Activated T-cell treated with anti-CD3 and anti-CD28 coated beads for 48 hours (primary cell): ENCODE measurements at places on chromosomes 2 and 18.

DNA sequence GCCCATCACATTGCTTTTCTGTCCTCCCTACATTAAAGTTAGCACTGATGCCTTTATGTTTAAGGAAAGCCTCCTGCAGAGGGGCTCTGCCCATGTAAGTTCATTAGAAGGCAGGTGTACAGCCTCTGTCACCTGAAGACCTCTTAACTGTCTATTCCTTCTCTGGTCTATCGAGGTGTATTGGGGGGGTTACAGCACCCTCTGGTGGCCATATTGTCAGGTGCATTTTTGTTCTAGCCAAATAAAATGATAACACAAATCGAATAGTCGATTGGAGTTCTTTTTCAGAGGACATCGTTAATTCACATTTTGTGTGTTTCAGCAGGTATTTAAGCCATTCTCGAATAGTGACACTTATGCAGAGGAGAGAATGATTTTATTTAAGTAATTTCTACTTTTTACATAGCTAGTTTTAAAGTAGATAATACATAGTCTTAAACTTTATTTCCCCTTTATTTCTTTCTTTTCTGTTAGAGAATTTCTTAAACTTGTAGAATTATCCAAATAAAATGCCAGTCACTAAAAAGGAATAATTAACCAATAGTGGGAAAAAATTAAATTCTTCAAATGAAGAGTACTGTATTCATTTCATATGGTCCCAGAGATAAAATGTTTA lies 136.8 kb downstream of the NEDD4L start:
- peak; percentile 28 for DNase-seq

- DNase-seq = no peak
These were observed 41.3 kb upstream of the ITM2C start for GRCh38 chr2:230823264-230823964.

DNA sequence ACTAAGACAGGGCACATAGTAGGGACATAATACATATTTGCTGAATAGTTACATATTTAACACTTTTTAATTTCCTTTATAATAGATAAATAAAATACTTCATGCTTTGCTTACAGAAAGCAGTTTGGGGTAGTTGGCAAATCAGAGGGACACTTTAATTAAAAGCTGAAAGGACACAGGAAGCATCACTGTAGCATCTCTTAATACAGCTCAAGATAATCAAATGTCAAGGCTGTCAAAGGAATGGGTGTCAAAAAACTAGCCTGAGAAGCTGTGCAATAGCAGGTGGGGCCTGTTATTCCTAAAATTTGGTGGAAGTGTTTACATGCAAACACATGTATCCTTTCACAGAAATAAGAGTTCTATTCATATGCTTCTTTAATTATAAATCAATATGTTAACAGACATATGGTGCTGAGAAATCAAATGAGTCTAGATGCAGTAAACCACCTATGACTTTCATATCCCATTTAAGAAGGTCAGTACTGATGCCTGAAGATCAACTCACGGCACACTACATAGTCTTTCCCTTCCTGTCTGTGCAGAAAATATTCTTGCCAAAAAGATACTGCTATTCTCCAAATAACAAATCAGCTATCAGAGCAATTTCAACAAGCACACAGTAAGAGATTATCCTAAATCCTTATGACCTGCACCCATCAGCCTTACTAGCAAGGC lies 174.6 kb downstream of the STK39 start:
- DNase-seq = no peak

GRCh38 chr2:189092936-189093335 lies 86.6 kb downstream of the COL5A2 start:
- DNase-seq = no peak

DNA sequence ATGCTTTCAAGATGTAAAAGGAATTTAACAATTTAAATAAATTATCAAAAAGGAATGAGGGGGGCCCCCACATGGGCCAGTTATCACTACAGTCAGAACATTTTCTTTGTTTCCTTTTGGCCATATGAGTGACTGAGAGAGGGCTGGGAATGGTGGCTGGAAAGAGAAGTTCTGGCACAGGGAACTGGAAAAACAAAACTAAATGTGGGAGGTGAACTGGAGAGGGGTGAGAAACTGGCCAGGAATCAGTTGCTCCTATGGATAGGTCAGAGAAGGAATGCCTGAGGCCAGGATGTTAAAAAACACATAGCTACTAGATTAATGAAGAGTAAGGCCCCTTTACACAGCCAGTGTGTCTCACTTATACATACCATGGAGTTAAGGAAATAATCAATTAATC lies 121.0 kb downstream of the RBMS1 start:
- DNase-seq = no peak

GRCh38 chr18:67243799-67244587 lies 272.5 kb downstream of the DSEL start:
- DNase-seq = no peak

- no peak for DNase-seq
These were observed 300.8 kb downstream of the BCL11A start for GRCh38 chr2:60252581-60253150.

GRCh38 chr2:68980956-68981355 lies 6.5 kb downstream of the GKN1 start:
- DNase-seq = no peak

DNA sequence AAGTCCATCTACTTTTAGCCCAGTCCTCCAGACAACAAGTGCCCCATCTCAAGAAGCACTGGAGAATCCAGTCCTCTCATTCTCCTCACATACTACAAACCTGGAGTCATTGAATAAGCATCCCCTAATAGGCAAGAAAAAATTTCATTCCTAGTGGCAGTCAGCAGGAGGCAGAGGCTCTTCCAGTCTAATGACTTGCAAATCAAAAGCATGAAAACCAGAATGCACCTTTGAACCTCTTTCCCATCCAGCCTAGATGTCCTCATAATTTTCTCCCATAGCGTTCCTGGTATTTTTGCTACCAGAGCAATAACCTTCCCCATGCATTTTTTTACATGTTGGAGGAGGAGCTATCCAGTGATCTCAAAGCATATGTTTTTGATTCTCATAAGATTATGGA lies 252.6 kb downstream of the TTC32 start:
- DNase-seq = no peak

GRCh38 chr2:116094196-116094595 lies 1651.8 kb downstream of the DPP10 start:
- no peak for DNase-seq

GRCh38 chr2:31217465-31218200 lies at the start of gene CAPN14:
Gene CAPN14 (minus strand): TSS chr2:31217515. CDS start chr2:31205447, 12,068 bp downstream.
- DNase-seq = no peak

- no peak for DNase-seq
These were observed 1287.3 kb downstream of the CNTNAP5 start for GRCh38 chr2:125312342-125312741.

GRCh38 chr2:19178175-19178574 lies 180.2 kb downstream of the OSR1 start:
- no peak for DNase-seq

DNA sequence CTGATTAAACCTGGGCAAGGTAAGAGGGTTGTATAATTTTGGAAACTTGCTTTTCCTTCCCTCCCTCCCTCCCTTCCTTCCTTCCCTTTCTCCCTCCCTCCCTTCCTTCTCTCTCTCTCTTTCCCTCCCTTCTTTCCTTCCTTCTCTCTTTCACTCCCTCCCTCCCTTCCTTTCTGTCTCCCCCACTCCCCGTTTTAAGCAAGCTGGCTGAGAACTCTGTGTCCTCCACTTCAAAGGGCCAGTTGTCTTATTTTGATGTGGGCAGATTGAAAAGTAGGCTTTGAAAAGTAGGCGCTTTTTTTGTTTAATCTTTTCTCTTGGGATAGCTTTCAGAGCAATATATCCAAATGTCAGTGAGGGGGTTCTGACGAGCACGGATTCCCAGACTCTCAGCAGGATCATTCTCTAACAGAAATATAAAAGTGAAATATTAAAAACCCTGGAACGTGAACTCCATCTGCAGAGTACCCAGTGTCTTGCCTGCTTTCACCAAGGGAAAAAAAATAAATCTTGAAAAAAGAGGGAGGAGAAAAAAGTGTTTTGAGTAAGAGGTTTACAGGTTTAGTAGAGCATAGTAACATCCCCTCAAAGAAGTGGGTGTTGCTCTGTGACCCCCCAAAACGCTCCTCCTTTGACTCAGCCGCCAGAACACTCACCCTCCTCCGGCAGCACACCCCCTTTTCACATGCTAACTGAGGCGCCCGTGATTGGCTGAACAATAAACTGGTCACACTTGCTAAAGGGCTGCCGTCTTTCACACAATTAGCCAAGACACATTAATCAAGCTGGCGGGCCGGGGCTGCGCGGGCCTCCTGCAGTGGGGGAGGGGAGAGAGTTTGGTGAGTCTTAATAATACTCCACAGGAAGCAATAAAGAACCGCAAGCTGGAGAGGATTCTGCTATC lies 52.2 kb downstream of the CDK15 start:
- DNase-seq = peak; percentile 29

DNA sequence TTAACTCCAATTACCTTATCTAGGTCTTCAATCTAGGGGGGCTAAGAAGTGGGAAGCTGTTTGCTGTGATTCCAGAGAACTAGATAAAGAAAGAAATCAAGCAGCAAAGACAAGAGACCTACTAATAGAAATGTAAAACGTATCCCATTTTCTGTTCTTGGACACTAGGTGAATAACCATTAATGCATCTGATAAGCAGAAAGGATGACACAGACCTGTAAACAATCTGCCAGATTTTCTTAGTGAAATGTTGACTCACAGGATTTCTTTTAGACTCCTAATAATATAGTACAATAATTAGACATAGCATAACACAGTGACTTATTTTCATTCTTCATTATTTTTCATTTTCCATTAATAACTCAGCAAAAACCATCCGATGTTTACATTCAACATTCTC lies 1.3 kb downstream of the WDR35 start:
- no peak for DNase-seq

DNA sequence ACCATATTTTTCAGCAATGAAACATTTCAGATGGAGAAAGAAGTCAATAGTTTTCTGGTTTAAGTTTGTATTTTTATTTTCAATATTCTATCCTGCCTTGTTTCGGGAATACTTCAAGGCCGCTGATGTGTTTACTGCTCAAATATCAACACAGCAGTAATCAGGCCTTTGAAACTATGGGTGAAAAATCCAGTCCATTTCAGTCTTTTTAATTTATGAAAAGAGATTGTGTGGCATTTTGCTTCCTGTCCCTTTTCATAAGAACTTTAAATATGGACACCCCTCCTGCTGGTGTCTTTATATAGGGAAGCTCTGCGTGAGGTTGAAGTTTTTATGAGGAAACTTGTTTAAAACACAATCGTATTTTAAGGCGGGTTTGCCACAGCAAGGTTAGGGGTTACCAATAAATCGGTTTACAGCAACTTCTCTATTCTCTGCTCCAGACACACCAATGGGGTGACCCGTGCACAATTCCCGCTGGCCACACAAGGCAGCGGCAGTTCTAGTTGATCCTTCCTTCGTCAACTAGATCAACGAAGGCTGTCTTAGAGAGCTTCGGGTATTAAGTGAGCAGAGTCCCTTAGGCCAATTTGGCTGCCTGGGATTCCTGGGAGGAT lies 1.2 kb upstream of the TANC1 start:
- DNase-seq = no peak

- DNase-seq = no peak
These were observed 155.7 kb downstream of the TNS1 start for GRCh38 chr2:217847115-217847514.

GRCh38 chr2:179954026-179954425 lies 53.1 kb downstream of the CWC22 start:
- no peak for DNase-seq

DNA sequence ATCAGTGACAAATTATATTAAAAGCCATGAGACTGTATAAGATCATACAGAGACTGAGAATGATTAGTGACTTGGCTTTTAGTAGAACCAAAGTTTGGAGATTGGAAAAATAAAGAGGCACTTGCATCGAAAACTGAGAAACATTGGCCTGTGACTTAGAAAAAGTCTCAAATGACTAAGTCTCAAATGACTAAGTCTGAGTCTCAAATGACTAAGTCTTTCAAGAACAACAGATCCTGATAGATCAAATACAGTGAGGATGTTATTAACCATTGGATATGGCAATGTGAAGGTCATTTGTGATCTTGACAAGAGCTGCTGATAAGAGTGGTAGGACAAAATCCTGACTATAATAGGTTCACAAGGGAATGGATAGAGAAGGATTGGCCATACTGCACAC lies 135.5 kb upstream of the FANCL start:
- DNase-seq = no peak

DNA sequence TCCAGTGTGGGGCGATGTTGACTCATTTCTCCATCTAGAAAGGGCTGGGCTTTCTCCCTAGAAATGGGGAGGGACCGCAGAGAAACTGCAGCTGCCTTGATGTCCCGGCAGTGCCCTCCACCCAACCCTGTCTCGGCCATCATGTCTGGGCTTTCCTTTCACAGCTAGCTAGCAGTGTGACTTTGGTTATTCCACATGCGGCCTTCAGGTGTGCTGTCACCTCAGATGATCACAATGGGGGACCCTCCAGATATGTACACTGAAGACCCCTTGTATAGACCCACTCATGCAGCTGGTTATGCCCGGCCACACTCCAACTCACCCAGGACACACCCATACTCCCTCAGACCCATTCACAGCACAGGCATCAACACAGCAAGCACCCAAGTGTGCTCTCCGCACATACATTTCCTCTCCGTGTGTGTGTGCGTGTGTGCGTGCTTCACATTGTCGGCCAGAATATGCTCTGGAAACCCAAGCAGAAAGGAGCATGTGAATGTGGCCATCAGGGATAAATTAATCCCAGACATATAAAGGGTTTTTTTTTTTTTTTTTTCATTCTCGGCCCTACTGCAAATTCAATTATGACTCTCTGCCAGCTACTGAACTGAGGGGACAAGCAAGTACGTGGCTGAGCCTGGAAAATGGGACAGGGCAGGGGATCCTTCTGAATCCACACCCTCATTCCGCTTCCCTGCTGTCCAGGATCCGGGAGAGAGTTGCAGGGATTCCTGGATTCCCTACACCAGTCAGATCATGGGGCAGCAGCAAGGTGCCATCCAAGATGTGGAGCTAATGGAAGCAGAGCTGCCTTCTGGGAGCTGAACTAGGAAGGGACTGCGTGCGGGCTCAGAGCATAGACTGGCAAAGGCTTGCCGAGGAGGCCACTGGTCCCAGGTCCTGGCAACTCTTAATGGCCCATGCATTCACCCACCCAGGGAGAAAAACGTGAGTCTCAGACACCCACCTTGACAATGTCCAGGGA lies 240.2 kb downstream of the DYSF start:
- no peak for DNase-seq

- no peak for DNase-seq
These were observed 133.6 kb downstream of the ALK start for GRCh38 chr2:29787473-29788465.
